ENCODE measurements at places on chromosomes 2 and 18.

DNA sequence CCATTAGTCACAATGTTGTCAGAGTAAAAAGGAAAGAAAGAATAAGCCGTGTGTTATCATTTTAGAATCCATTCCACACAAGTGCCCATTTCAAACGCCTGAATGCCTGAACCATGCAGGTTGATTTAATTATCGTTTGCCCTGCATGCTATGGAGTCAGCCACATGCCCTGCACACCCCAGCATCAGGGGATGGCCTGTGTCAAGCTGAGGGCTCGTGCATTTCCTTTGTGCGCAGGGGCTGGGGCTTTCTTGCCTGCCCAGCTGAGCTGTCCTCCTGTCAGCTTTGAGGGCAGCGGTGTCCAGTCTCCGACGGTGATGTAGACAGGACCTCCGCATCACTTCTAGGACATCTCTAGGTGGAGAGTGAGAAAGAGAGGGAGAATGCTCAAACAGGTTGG, 200.4 kb downstream of the TSN start:
- no peak for DNase-seq

GRCh38 chr2:28325567-28326468, 66.8 kb upstream of the FOSL2 start:
- DNase-seq, result no peak

DNA sequence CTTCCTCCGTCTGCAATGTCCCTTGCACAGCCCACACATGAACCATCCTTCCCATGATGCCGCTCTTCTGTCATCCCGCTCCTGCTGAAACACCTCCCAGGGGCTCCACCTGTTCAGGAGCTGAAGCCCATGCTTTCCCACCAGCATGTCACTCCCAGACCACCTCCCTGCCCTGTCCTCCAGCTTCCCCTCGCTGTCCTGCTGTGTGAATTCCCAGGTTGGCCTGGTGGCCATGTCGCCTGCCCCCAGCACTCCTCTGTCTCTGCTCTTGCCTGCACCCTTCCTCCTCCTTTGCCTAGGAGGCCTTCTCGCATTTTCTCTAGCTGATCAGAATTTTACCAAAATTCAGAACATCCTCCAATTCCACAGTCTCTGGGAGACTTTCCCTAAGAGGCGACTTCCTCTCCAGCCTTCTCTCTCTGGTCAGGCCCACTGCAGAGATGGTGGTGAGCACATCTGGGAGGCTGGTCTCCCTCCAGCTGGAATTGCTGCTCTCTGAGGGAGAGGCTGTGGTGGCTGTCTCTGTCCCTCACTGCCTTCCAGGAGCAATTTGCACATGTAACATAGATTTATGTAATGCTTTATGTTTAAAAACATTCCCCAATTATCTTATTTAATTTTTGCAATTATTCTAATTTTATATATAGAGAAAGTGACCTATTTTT, 8.9 kb upstream of the IL1RL2 start:
- DNase-seq, result no peak

- no peak for DNase-seq
Measured at GRCh38 chr18:40866013-40866645, 1088.9 kb upstream of the PIK3C3 start.

- peak; percentile 53 for DNase-seq
Measured at GRCh38 chr2:70686577-70687460, 81.2 kb downstream of the ADD2 start.

DNA sequence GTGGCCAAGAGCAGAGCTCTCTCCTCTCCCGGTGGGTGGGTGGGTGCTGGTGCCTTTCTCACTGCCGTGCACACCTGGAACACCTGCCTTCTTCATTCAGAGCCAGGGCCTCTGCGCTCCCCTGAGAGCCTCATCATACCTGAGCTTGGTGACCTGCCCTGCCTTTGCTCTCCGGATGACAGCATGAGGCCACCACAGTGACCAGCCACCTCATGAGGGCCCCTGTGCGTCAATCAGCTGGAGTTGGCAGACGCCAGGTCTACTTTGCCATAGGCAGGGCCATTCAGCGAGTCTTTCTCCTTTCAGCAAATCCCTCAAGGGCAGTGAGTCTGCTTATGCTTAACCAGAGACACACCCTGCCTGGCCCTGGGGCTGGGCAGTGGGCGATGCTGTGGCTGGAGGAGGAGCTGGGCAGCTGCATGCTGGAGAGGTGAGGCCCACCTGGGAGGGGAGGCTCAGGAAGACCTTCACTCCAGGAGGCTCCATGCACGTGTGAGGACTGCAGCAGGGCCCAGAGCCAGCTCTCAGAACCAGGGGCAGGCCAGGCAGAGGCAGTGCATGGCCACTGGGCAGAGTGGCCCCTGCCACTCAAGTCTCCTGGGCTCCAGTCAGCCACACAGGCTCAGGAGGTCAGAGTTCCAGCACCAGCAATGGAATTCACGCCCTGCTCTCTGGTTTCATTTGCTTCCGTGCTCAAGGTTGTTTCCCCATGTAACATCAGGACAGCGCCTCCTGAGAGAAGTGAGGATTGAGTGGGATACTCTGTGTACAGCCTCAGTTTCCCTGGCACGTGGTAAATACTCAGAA, 417.5 kb upstream of the MYT1L start:
- DNase-seq, result no peak

DNA sequence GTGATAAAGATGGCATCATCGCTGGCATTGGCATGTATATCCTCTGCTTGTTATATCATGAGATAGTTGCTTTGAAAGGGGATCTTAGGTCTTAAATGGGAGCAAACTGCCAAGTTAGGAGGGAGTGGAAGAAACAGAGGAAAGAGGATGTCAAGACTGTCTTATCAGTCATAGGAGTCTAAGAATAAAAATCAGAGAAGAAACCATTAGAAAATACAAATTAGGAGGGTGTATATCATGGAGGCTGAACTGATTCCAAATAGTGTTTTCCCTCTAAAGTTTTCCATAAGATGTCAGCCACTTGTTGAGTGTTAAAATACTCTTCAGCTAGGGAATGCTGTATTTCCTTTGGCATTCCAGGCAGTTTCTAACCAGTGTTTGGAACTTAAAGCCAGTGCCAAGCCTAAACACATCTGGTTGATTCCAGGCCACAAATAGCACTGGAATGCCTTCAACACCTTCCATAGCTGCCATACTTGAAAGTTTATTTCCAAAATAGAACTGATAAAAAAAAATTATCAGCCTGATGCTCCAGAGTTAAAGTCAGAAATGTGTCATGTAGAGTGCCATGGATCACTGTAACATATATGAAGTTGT, 129.4 kb downstream of the ZEB2 start:
- DNase-seq, result no peak

DNA sequence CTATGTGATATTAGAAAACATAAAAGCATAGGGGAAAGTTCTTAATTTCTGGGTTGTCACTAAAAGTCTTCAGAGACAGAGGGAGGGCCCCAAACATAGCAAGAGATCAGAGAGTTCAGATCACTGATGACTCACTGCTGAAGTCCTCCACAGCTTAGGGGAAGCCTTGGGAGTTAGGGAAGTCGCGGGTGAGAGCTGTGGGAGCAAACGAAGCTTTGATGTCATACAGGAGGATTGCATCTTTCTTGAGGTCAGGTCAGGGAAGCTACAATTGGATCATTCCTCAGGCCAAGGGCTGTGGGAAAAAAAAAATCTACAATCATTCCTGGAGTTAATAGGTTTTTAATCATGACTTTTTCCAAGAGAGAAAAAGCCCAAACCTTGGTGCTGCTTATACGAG, 96.2 kb downstream of the COPS8 start:
- DNase-seq, result no peak

DNA sequence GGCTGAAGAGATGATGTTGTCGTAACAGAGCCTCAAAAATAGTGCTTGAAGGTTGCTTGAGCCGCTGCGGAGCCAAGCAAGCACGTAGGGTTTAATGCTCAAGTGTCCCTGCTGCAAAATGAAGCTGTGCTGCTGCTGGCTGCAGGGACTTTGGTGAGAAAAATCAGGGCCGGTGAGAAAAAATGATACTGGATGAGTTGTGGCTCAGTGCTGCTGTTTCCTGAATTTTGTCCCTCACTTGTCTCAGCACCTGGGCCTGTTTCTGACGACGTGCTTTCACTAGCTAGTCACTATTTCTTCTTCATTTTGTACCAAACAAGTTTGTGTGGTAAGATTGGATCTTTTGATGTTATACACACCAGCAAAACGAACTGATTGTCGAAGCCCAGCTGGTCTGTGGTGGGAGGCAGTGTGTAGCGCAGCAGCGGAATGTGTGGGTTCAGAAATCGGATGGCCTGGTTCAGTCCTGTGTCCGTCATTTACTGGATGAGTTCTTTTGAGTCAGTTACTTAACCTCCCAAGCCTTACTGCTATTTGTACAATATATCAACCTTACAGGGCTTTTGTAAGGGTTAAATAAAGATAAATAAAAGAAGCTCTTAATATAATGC, 172.8 kb upstream of the FOSL2 start:
- DNase-seq, result no peak

DNA sequence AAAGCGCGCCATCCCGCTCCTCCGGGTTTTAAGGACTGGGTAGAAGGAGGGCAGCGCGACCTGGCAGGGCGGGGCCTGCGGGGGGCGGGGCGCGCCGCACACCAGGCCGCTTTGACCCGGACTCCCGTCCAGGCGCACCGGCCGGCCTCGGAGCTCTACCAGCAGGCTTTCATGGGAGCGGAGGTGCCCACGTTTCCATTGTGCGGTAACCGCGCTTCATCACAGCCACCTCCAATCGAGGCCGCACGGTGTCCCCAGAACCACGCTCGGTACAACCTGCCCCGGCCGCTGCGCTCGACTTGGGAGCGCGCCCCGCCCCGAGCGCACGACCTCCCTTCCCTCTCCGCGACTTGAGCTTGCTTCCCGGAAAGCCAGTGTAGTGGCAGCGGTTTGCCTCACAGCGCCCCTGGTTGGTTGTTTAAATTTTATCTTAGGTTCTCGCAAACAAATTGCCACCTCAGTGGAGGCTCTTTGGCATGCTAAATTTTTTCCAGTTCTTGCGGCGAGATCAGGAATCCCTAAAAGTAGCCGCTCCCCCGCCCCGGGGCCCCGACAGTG, 280 bp upstream of the CYP1B1 start:
- no peak for DNase-seq

GRCh38 chr2:163611557-163611906, 124.3 kb downstream of the FIGN start:
- no peak for DNase-seq

DNA sequence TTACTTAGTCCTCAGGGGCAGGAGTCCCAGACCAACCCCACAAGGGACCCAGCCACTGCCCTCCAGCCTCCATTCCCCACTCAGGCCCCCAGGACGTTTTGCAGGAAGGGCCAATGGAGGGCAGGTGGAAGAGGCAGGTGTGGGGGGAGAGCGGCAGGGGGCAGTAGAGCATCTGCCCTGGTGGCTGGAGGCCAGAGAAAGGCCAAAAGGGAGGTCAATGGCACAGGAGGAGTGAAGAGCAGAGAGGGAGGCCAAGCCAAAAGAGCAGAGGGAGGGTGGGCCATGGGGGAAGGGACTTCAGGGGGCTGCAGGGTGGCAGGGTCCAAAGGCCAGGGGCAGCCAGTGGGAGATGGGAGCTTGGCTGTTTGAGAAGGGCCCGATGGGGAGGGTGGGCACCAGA, 17.3 kb upstream of the GPR55 start:
- DNase-seq, result no peak

- no peak for DNase-seq
Measured at GRCh38 chr2:185970148-185970852, 231.7 kb downstream of the FSIP2 start.

DNA sequence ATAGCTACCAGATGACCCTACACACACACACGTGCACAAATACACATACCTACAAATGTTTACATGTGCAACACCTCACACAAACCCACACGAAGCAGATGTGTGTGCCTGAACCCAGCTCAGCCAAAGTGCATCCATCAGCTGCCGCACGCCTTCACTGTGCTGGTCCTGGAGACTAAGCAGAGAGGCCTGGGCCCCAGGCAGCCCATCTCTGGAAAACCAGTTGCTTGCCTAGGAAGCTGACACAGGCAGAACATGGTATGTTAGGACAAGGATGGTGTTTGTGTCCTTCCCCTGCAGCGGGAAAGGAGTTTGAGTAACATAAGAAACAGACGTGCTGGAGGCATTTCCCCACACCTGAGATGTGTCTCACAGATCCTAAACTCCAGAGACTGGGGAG, 86.7 kb downstream of the SEPTIN10 start:
- DNase-seq, result no peak

DNA sequence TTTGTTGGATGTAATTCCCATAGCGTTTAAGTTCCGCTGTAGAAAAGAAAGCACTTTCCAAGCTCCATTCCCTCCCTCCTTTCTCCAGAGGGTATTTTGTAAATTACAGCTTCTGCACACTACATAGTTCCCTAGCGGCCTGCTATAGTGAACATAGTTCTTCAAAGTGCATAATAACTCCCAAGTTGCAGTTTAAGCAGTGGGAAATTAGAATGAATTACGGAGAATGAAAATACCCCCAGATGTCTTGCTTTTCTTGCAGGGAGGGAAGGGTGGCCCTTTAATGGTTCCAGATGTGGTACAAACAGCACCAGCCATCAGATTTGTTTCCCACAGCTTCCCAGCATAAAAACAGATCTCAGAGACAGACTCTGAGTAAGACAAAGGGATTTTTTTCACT, 893.9 kb downstream of the SUCLG1 start:
- DNase-seq, result no peak
